ENCODE measurements at places on chromosomes 3 and 15. TPM values are rescaled to one million over a fixed set of nuclear protein-coding genes. Genes with fewer than 3 reads are reported as not detected.

Gene KLHL40
- not detected for polyA plus RNA-seq

DNA sequence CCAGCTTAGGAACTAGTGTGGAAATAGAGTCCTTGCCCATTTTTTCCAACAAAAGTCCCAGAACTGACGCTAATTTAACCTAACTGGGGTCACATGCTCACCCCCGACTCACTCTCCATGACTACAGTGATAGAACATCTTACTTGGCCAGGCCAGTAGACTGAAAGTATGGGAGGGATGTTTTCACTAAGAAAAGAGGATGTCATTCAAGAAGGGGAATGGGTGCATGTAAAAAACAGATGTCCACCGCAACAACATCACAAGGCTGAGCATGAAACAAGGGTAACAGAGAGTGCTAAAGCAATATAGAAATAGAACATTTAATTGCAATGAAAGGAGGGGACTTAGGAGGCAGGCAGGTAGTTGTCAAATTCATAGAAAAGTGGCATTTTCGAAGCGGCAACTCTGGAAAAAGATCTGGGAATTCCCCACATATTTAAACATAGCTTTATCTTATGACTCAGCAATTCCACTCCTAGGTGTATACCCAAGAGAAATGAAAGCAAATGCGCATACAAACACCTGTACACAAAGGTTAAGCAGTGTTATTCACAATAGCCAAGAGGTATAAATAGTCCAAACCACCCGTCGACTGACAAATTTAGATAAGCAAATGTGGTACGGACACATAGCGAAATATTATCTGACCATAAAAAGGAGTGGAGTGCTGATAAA, 41.1 kb upstream of the UBE2E2 start:
- no peak for DNase-seq

GRCh38 chr3:143201045-143201444, 81.5 kb downstream of the CHST2 start:
- DNase-seq, result no peak

GRCh38 chr3:112956351-112956750, 18.6 kb downstream of the CD200R1 start:
- no peak for DNase-seq

Gene ZBBX
- polyA plus RNA-seq, result 4.1 TPM

Gene ADCY5
- 14.7 TPM for polyA plus RNA-seq

Gene SAMD7
- polyA plus RNA-seq, result not detected

Gene STRIT1
- 2.4 TPM for polyA plus RNA-seq

Gene ATP13A4
- 2.4 TPM for polyA plus RNA-seq

- DNase-seq, result no peak
Measured at GRCh38 chr3:112357930-112358780, 25.2 kb downstream of the CD200 start.

DNA sequence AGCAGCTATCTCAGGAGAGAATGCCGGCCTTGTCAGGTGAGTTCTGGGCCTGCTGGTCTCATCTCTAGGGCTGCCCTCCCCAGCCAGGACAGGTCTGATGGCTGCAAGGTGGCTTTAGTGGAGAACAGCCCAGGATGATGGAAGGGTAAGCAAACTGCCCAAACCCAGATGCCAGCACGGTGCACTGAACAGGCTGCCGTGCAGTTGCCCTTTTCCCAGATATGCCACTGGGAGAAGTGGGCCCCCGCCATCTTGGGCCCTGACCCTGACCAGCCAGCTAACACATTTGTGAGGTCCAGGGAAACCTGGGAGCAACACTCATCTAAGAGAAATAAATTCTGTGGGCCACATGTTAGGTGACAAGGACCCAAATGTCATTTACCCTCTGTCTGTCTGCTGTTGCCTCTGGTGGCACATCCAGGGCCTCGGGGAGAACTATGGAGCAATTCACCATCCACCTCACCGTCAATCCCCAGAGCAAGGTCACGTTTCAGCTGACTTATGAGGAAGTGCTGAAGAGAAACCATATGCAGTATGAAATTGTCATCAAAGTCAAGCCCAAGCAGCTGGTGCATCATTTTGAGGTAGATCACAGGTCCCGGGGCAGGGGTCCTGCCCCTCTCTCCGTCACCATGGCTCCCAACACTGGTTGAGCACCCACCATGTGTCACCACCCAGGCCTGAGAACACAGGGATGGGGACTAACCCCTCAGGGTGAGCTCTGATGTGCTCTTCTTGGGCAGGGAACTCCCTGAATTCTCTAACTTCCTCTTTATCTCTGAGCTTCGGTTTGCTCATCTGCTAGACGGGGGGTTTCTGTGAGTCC, 1.8 kb downstream of the ITIH1 start:
- no peak for DNase-seq

GRCh38 chr3:120200493-120201235, 84.4 kb downstream of the GPR156 start:
- DNase-seq, result no peak

GRCh38 chr15:99264125-99264524, 12.8 kb downstream of the LRRC28 start:
- no peak for DNase-seq

GRCh38 chr3:128133273-128133883, 9.8 kb upstream of the RUVBL1 start:
- DNase-seq, result no peak

DNA sequence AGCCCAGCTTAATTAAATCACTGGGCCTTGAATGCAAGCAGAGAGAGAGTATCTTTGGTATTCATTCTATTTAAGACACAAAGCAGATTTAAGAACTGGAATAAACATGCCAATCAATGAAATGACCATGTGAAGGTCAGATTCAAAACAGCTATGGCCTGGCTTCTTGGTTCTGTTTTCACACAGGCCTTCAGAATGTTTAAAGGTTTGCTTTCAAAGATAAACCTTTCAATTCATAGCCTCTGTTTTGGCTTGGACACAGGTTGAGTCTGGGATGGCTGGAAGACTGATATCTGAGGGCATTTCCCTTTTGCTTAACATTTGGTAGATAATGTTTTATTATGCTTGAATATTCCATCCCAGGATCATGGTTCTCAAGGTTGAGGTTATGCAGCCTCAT, 244.4 kb upstream of the KBTBD8 start:
- no peak for DNase-seq

DNA sequence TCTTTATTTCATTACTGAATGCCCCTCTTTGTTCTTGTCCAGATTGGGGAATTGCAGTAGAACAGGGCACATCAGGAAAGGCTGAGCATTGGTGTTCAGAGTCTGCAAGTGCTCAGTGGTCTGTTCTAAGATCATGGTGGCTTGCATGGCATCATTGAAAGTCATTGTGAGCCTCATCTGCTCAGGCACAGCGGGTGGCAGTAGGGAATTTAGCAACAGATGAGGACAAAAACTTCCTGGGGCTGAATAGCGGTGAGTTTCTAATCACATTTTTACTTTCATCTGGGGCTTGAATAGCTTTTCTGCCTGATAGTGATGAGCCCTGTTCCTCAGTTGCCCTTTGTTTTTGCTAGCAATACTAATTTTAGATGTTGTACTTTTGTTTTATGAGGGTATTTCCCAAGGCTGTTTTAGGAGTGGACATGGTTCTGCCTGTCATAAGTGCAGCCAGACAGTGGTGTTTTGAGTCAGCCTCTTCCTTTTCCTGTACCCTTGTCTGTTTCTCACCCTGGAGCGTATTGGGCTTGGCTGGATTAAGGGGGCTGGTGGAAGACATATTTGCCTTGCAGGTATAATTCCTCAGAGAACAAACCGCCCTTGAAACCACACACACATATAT, 127.2 kb upstream of the IL12A start:
- DNase-seq, result no peak

DNA sequence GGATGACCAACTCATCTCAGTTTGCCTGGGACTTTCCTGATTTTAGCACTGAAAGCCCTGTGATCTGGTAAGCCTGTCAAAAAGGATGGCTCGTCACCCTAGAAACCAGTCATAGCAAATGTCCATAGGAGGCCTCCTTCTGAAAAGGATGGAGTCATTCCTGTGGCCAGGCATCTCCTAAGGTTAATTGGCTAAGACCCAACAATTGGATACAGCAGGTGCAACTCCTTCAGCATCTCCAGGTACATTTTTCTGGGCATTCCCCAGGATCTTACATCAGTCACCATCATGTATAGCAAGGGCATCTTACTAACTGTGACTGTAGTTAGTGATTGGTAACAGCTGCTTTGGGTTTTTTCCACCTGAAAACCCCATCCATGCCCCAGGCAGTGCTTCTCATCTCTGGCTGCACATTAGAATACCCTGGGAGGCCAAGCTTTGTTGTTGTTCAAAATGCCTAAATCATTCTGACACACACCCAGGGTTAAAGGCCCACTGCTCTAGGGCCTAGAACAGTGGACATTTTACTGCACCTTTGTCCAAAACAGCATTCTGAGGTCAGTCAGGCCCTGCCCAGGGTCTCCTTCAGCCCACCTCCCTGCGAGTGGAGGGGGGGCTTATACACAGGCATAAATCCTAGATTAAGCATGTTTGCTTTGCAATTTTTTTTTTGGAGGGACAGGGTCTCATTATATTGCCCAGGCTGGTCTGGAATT, 28.3 kb upstream of the GALNT15 start:
- no peak for DNase-seq

- no peak for DNase-seq
Measured at GRCh38 chr15:24659622-24660021, 16.0 kb upstream of the NPAP1 start.

DNA sequence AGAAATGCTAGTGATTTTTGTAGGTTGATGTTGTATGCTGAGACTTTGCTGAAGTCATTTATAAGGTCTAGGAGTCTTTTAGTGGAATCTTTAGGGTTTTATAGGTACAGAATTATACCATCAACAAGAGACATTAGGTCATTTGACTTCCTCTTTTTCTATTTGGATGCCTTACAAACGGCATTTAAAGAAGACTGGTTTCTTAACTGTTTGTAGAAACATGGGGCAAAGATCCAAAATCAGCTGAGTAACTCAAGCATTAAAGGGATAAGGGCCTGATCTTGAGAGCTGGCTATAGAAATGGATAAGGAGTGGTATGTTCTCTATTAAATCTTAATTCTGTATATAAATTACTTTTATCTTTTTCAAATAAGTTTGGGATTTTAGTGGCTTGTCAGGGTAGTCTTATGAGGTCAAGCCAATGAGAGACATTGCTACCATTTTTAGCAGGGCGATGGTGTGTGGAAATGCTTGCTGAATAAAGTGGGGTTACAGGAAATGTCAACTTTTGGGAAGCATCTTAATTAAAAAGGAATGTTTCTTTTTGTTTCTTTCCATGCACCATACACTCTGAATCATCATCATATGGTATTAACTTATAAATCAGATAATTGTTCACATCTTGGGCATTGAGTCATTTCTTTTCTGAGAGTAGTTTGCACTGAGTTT, 197.7 kb upstream of the GBE1 start:
- DNase-seq, result no peak

- no peak for DNase-seq
Measured at GRCh38 chr15:74384881-74385643, 17.6 kb upstream of the CYP11A1 start.

- DNase-seq, result no peak
Measured at GRCh38 chr3:121649645-121650044, 11.1 kb downstream of the HCLS1 start.

- no peak for DNase-seq
Measured at GRCh38 chr3:17039594-17039993, 154.8 kb downstream of the PLCL2 start.

- no peak for DNase-seq
Measured at GRCh38 chr3:189570916-189571315, 60.3 kb upstream of the TP63 start.

GRCh38 chr3:54538346-54538745, 389.5 kb downstream of the LRTM1 start:
- no peak for DNase-seq

Gene ALDH1A3
- polyA plus RNA-seq, result 3.0 TPM

Gene GADL1
- polyA plus RNA-seq, result 2.2 TPM

DNA sequence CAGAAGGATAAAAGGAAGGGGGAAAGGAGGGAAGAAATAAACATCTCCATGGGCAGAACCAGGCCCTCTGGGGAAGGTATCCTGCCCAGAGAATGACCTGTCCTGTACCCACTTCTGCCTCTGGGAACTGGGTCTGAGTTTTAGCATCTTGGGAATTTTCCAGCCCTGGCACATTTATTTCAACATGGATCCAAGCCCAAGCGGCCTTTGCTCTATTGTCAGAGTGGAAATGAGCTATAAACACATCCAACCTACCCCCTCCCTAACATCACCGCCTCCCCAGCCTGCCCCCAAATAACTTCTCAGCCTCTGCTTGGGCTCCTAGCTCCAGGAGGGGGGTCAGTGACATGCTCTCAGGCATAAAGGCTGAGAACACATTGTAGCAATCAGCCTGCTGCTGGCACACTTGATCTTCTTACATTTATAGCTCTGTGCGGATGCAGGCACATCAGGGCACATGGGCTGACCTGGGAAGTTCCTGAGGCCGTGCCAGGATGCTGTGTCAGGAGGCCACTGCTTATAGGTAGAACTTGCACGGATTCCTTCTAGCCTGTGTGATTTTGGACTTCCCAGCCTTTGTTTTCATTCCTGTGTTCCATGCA, 4.6 kb upstream of the OXTR start:
- DNase-seq, result no peak

Gene PAK6
- polyA plus RNA-seq, result 6.2 TPM

- no peak for DNase-seq
Measured at GRCh38 chr3:12472000-12472610, 12.2 kb upstream of the TSEN2 start.

DNA sequence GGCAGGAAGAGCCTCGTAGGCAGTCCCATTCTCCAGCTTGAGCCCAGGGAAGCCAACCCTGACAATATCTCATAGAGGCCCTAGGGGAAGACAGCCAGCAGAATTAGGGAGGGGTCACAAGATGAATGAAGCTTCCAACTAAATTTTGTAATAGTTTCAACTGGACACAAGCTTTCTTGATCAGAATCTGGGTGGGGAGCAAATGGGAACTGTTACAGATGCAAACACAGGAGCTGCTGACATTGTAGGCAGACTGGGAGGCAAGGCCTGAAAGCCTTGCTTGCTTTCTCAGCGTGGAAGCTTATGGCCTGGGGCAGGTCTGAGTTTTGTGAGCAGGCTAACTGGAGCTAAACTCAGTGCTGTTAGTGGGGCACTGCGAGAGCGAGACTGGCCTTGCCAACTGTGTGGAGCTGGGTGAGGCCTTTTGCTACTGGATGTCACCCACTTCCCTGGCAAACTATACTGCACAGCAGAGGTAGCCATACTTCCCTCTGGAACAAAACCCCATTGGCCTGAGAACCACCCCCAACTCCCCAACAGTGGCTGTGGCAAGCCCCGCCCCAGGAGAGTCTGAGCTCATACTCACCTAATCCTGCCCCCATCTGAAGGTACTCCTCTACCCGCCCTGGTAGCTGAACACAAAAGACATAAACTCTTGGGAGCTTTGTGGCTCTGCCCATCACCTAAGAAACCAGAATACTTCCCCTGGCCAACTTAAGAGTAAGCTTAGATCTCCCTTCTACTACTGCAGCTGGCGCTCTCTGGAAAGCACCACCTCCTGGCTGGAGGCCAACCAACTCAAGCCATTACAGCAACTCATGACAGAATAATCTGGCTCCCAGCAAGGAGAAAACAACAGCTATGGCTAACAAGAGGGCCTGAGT, 42.9 kb downstream of the CFAP20DC start:
- no peak for DNase-seq

- no peak for DNase-seq
Measured at GRCh38 chr3:70150599-70150998, 151.1 kb downstream of the SAMMSON start.

GRCh38 chr15:41854443-41854842, 15.8 kb downstream of the PLA2G4B start:
- no peak for DNase-seq

All from left renal cortex interstitium (tissue), 4 donors.